ENCODE measurements at places on chromosomes 2 and 18.

DNA sequence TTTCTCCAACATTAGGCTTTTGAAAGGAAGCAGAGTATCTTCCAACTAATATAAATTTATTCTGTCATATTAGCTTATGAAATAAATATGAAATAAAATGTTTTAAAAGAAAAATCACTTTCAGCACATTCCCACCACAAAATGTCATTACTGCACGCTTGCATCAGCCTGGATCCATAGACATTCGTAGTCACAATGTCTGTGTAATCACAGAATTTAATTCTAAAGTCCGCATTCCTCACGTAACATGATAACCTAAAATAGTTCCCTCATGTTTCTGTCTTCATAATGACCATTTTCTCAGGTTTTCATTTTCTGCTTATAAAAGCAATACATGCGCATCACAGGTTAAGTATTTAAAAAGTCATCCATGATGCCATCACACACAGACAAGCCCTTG is 47.1 kb downstream of the HDAC4 start:
- no peak for DNase-seq

DNA sequence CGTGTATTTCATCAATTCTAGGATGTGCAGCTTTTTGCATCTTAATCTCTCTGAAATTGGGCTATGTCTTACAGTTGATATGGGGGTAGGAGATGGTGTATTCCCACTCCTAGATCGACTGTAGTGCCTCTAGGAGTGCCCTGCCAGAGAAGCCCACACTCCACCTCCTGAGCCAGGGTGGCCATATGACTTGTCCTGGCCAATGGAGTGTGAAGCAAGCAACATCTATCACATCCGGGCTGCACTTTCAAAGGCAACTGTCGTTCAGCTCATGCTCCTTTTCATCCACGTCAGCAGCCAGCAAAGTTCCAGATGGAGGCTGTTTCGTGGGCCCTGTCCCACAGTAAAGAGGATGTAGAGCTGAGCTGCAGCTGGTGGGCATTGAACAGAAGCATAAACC is 149.4 kb upstream of the SLC1A4 start:
- DNase-seq = peak; percentile 75

DNA sequence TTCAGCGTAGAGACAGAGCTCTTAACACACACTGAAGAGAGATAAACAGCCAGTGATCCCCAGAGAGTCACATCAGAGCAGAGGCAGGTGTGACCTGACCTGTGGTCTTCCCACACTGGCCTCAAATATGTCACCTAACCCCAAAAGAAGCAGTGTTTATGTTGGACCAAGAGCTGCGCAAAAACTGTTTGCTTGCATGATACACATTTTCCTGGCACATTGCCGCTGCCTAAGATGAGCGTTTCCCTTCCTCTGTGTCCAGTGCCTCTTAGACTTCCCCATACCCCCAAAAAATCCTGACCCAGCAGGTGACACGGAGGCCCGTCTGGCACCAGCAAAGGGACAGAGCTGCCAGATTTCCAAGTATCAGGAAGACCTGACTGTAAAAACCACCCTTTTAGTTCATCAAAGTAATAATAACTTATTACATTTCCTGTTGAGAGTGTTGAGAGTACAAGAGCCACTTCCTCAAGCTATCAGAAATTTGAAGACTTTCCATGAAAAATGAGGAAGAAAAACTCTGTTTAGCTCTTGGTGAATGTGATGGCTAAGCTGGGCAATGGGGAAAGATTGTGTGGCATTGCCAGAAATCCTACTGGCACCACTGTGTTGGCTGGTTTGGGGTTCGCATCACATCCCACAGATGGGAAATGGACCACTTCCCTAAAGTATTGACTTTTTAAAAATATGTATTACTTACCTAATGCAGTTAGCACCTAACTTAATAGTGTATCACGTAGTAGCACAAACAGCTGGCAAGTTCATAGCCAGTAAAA is 6.7 kb downstream of the TNFRSF11A start:
- DNase-seq = no peak

DNA sequence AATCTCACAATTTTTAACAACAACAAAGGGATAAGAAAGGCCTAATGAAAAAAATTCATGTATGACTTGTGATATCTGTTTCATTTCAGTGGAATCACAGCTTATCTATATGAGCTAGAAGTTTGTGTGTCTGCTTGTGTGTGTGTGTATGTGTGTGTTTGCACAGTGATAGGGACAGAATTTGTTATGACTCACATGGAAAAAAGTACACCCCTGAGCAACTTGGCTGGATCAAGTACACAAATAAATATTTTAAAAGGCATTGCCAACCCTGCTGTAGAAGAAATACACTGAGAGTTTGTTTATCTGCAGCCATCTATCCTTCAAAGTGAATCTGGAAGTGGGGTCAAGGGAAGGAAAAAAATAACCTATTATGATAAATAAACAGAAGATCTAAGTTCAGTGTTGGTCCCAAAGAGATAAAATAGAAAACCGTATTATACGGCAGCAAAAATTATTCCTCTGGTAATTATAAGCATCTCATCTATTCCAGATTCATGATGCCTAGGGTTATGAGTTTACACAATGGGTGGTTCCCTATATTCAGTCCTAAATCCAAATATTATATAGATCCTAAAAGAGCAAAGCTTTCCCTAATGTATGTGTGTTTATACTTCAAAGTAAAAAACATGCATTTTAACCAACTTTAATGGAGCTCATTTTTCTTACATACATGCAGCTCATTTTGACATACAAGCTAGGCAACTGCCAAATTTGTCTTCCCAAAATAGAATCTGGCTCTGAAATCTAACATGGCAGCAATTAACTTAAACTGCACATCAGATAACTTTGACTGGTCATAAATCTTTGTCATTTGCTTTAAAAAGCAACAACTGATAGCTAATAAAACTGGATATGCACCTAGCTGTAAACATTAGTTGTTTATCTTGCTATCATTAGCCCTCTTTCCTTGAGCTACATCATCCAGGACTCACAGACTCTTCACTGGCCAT is 420.6 kb downstream of the IRS1 start:
- no peak for DNase-seq

DNA sequence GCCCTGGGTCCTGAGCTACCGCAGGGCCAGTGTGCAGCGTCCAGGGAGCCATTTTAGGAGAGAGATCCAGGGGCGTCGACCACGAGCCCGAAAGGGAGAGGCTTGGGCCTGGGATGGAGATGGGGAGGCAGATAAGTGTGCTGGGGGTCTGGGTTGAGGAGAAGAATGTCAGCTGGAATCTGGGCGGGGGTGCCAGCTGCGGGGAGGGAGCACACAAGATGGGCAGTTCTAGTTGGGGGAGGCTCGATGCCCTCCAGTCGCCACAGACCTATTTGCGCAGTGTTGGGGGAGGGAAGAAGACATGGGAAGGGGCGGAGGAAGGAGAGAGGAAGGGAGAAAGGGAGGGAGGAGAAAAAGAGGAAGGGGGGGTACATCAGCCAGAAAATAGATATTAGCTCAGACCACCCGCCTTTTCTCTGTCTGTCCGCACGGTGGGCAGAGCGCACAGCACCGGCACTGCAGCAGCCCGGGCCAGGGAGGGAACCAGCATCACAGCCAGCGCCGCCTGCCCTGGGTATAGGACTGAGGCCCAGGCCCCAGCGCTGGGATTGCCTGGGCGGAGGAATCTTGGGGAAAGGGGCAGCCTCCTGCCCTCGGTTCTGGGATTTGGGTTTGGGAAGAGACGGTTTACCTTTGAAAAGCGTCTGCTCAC is 1.9 kb upstream of the HOXD11 start:
- no peak for DNase-seq

DNA sequence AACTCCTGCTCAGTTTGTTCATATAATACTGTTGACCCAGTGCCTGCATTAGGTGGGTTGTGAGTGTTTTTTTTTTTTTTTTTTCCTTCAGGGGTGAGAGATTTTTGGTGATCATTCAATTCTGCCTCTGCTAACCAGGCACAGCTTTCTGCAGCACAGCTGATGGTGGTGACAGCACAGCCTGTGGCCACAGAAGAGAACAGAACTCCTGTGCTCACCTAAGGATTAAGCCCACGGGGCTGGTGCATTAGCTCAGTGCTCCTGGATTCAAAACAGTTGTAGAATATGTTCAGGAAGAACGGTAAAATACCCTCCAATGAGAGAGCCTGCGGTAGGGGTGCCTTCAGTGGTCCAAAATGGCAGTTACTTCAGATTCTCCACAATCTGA is 42.0 kb downstream of the PKP4 start:
- DNase-seq = no peak

GRCh38 chr2:164000176-164000575 is 264.4 kb upstream of the FIGN start:
- no peak for DNase-seq

- DNase-seq = no peak
These were observed 187.8 kb downstream of the DPP4 start for GRCh38 chr2:161886248-161886647.

DNA sequence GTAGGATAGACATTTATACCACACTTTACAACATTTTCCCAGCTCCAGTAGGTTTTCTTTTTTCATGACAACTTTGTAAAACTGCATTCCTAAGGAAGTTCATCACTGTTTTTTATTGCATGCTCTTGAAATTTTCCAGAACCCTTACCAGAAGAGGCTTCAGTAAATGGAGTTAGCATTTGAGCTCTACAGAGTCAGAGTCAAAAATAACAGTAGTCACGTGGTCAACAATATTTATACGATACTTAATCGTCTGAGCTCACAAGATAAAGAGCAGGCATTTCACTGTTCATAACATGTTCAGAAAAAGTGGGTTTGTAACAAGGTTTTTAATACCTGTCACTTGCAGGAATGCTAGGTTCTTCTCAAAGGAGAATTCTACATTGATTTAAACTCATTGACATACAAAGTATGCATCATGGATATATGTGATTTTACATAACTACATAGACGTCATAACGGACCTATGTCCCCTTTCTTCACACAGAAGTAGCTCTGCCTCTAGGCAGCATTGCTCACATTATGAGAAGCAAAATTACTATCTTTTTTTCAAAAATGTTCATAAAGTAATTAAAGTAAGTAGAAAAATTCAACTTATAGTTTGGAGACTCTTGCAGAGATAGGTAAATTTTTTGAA is 187.0 kb upstream of the COL3A1 start:
- DNase-seq = no peak

- DNase-seq = no peak
These were observed 210.4 kb downstream of the SOCS6 start for GRCh38 chr18:70499218-70499691.

GRCh38 chr2:155481141-155481540 is 782.6 kb downstream of the KCNJ3 start:
- DNase-seq = no peak

GRCh38 chr18:74692367-74693013 is 94.8 kb downstream of the ZNF407 start:
- no peak for DNase-seq

- peak; percentile 98 for DNase-seq
These were observed 63.8 kb downstream of the HAUS1 start for GRCh38 chr18:46167971-46168370.

DNA sequence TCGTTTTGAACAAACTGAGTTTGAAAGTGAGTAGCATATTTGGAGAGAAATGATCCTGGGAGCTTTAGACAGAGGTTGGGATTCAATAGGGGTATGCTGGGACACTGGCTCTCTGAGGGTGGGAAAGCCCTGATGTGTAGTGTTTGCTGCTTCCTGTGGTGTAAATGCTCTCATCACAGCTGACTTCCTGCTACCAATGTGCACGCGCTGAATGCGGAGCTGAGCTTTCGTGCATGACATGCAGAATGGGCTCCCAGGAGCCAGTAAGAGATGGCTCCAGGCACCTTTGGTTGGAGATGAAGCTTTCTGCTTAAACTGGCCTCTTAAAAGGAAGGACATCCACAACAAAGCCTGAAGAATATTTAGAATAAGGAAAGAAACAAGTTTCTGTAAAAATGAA is 224.1 kb upstream of the CCDC150 start:
- peak; percentile 68 for DNase-seq
